HEK293T (cell line): ENCODE measurements at places on chromosomes 12 and 14.

DNA sequence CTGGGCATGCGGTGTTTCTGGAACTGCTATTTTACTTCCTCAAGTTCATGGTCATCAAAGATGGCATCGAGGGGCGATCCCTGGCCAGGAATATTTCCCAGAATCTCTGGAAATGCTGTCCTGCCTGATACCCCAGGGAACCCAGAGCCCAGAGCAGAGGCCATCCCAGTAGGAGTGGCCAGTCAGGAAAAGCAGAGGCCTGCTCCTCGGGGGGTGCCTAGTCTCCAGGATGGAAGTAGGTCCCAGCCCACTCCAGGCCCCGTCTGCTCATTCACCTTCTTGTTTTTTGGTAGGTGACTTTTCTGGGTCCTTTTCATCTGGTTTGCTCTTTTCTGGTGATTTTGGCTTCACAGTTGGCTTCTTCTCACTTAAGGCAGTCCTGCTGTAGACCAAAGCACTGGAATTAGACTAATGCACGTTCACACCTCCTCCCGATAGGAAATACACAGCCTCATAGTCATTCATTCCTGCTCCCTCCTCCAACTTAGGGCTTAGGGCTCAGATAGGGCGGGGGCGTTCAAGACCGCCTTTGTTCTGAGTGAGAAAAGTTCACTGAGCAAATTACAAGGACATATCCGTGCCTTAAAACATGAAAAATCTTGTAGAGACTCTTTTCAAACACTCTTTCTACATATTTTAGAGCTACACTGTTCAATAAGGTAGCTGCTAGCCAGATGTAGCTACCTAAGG is 51.1 kb downstream of the TRAFD1 start:
- DNase-seq: no peak

DNA sequence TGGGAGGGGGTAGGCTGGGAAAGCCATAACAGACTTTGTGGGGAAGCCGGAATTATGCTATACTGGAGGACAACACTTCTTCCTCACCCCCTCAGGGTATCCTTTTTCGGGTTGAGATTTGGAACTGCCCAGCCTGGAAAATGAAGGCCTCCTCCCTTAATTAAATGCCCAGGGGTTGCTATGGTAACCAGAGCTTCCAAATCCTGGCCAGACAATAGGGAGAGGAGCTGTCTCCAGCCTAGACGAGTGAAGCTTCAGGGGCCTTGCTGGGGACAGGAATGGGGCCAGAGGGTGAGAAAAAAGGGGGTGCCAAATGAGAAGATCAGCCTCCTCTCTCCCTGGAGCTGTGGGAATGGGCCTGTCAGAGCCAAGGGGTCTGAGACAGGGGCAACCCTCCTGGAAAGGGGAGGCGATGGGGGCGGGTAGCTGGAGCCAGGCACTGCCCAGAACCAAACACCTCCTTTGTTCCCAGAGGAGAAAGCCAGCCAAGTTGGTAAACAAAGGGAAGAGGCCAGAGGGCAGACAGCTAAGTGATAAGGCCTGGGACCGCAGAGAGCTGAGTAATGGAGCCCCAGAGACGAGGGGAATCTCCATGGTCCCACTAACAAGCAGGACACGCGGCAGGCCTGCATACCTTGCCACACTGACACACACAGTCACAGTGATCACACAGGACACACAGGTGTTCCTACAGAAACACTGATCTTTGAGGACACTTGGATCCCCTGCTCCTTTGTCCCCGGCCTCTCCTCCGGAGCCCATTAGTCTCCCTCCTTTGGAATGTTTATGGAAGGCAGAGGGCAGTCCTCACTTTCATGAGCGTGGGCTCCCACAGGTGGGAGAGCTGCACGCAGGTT is 17.9 kb upstream of the RND1 start:
- no peak for DNase-seq

DNA sequence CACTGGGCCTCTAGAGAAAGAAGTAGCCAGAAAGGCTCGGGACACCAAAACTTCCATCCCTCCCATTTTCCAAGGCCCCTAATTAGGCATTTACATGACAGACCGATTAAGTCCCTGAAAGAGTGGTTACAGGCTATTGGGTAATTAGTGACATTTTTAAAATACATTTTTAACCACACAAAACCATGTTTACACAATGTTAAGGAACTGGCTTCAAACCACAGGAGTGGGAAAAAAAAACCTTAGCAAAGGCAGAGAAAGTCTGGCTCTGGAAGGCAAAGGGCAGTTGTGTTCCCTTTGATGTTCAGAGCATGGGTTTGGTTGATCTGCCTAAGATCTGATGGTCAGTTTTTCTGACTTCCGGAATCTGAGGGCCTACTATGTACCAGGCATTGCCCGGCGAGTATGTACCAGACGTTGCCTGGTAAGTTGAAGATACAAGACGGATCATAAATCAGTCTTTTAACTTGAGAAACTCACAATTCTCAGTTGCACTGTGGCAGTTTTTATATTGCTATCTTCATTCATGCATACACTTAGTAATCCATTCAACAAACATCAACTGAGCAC is 576.5 kb downstream of the MED13L start:
- DNase-seq: no peak

DNA sequence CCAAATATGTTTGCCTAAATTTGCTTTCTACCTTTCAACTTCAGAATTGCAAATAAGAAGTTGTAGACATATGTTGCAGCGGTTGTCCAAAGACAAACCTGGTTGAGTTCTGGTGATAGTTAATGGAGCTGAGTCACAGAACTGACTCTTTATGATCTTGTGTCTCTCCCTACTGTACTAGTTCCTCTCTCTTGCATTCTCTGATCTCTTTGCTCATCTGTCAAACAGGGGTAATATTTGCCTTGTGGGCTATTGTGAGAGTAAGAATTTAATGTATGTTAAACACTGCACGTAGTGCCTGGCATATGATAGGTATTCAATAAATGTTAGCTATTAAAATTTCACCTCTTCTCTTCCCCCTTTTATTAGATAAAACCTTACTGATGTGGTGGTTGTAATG is 283.5 kb upstream of the RGS6 start:
- no peak for DNase-seq

GRCh38 chr12:65962921-65963861 is 138.9 kb downstream of the HMGA2 start:
- DNase-seq: peak; percentile 53

DNA sequence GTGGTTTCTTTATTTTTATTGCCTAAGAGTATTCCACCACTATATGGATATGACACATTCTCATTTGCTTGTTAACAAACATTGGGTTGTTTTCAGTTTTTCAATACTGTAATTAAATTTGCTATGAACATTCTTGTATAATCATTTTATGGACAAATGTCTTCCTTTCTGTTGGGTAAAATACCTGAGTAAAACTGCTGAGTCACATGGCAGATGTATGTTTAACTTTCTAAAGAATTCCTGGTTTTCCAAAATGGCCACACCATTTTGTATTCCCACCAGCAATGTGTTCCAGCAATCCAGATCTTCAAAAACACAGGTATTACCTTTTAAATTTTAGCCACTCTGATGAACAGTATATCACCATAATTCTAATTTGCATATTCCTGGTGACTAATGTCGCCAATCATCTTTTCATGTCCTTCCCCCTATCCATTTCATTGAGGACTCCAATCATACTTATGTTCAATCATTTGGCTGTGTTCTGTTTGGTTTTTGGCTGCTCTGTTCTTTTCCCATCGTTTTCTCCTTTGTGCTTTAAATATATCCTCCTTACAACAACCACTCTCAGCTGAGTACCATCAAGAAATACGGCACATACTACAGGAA is 36.0 kb downstream of the CDK17 start:
- DNase-seq: no peak

GRCh38 chr12:132389526-132390286 is 60.3 kb upstream of the GALNT9 start:
- DNase-seq: no peak

DNA sequence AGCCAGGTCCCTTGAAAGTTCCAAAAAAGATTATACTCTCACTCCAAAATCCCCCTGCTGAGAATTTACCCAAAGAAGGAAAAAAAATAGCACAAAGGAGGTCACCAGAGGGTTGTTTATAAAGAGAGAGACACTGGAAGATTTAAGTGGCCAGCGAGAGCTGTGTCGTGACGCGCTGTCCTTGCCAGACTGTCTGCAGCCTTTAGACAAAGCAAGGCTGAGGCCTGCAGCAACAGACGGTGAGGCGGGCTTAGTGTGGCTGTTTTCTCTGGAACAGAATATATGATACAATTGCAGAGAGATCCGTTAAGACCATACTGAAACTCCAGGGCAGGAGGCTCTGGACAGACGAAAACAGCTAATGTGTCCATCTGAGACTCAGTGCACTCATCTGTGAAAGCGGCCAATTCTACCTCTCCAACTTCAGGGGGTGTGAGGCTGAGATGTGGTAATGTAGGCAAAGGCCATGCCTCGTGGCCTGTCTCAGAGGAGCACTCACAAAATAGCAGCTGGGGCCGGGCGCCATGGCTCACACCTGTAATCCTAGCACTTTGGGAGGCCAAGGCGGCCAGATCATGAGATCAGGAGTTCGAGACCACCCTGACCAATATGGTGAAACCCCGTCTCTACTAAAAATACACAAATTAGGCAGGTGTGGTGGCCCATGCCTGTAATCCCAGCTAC is 36.2 kb downstream of the ANAPC7 start:
- DNase-seq: no peak

DNA sequence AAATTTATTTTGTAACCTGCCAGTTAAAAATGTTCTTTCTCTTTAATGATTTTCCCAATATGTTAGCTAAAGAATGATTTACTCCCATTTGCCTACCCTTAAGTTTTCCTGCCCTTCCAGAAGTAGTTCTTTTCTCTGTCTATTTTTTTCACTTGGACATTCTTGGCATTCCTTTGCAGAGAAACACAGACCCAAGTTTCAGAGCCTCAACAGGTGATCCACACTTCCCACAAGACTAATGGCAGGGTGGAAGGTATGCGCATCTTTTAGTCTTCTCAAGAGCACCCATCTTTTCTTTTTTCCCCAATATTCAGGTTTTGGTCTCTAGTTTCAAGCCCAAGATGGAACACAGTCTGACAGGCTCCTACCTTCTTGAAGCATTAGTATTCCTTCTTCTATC is 420.7 kb downstream of the ADAMTS20 start:
- DNase-seq: no peak

- no peak for DNase-seq
These were observed 543 bp upstream of the GLIPR1 start for GRCh38 chr12:75479963-75480461.

DNA sequence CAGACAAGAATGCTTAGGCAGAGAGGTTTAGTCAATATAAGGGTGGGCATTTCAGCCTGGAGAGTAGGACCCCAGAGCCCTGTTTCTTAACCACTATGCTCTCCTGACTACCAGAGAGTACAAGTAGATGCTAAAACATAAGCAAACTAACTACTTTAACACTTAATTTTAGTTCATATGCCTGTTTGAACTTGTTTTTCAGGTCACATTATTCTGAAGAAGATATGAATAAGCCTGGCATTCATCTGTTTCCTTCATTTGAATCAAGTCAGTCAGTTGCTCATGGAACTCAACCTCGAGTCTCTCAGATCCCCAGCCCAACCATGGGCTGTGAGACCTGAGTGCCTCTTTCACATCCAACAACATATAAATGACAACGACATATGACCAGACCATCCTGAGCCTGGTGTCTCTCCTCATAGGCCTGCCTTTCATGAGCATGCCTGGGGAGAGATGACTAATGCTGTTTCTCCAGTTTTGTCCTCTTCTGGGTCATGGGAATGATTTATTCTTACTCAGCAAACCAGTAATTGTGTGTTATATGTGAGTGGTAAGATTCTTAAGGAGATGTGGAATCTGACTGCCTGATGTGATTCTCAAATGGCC is 251.1 kb upstream of the BTG1 start:
- no peak for DNase-seq

- DNase-seq: no peak
These were observed 1.1 kb upstream of the MBD6 start for GRCh38 chr12:57521525-57522010.

GRCh38 chr14:90373887-90374286 is 22.9 kb upstream of the CALM1 start:
- peak; percentile 36 for DNase-seq

DNA sequence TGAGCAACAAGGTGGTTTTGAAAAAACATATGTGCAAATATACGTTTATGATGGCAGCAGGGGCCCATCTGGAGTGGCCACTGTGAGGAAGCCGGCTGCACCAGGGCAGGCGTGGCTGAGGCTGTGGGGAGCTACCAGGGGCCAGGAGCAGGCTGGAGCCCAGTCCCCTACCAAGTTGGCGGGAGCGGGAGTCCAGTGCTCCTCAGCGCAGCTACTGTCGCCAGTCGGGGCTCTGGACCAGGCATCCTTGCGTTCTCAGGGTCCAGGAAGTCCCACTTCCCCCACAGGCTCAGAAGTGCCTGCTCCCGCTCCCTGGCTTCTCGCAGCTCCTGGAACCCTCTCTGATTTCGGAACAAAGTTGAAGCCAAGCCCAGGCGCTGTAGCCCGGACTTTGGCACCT is 1377.5 kb upstream of the FLRT2 start:
- no peak for DNase-seq

- no peak for DNase-seq
These were observed 1003.8 kb downstream of the TMTC2 start for GRCh38 chr12:83690465-83690864.

- DNase-seq: no peak
These were observed 590.5 kb upstream of the ATP2B1 start for GRCh38 chr12:90299121-90299520.

- no peak for DNase-seq
These were observed 42.8 kb downstream of the RPGRIP1 start for GRCh38 chr14:21322716-21323115.

- peak; percentile 1 for DNase-seq
These were observed 34.1 kb downstream of the CYP46A1 start for GRCh38 chr14:99718031-99718810.

- no peak for DNase-seq
These were observed 71.6 kb downstream of the ITPK1 start for GRCh38 chr14:93044121-93044520.

- no peak for DNase-seq
These were observed 175.3 kb downstream of the EMP1 start for GRCh38 chr12:13371797-13372196.

- no peak for DNase-seq
These were observed 104.5 kb downstream of the TGFB3 start for GRCh38 chr14:75877292-75877691.

DNA sequence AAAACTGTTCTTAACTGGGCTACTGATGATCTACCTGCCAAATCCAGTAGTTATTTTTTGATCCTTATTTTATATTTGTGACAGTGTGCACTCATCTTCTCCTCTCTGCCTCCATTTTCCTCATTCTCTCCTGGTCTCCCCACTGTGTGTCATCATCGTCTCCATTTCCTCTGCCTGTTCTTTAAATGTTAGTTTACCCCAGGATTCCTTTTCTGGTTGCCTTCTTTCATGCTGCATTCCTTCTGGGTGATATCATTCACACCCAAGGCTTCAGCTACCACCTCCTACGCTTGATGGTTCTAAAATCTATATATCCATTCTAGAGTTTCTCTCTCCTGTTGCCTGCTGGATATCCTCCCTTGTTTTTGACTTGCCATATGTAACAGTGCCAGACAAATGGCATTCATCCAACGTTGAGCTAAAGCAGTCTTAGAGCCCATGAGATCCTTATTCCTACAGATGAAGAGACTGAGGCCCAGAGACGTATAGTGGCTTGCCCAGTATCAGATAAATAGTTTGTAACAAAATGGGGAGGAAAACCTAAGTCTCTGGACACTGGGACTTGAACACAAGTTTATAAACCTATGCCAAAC is 109.5 kb downstream of the DIP2B start:
- DNase-seq: no peak
